Activated CD8-positive, alpha-beta memory T cell treated with anti-CD3 and anti-CD28 coated beads for 24 hours (primary cell): ENCODE measurements at places on chromosomes 1 and 21.

DNA sequence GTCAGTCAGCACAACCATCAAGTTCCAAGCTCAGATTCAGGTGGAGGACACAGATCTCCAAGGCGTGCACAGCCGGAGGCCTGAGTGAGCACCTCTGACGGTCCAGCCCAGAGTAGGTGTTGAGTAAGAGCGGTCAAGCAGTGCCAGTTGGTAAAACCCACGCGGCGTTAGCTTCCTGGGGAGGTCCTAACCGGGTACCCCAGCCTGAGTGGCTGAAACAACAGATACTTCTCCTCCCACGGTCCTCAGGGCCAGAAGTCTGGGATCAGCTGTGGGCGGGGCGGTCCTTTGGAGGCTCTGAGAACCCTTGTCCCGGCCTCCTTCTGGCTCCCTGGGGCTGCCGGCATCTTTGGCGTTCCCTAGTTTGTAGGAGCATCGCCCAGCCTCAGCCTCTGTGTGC, 94.4 kb downstream of the PRDM16 start:
- no peak for DNase-seq

DNA sequence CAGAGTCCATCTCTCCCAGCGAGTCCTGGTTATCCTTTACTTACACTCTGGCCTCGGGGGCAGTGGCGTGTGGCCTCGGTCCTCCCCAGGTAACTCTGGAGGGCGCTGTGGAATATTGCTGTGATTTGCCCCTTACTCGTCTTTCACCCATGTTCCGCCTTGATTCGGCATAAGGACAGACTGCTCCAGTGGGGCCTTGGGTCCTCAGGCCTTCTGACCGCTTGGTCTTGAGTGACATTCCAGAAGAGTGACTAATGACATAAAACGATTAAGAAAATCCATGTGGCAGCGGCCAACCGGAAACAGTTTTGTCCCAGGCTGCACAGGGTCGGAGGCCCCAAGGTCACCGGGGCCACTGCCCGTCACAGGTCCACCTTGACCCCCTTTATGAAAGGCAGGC, 11.0 kb downstream of the ICMT start:
- no peak for DNase-seq

DNA sequence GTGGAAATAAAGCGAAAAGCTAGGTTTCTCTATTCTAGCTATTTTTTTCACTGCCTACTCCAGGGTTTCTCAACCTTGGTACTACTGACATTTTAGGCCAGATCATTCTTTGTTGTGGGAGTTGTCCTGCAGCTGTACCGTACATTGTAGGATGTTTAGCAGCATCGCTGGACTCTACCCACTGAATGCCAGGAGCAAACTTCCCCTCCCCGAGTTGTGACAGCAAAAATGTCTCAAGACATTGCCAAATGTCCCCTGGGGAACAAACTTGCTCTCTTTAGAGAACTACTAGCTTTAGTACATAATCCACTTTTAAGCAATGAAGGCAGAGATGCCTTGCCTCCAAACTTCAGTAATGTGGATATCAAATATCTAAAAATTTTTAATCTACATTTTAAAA, 122.8 kb downstream of the PLPPR5 start:
- no peak for DNase-seq

DNA sequence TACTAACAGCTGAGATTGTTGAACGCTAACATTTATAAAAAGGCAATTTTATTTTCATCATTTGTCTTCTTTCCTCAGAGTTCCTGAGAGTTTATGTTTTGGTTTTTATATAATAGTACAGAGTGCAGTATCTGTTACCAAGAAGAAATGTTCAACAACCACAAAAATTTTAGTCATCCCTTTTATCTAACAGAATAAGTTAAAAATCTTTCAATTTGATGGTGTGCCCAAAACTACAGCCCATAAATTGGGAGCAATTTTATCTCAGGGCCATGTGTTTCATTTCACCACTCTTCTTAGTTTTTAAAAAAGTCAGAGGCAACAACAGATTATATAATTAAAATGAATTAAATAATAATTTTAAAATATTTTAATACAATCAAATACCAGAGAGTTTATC, 37.1 kb downstream of the NEXN start:
- DNase-seq = no peak

GRCh38 chr1:64171246-64171645, 32.2 kb upstream of the UBE2U start:
- DNase-seq = no peak

GRCh38 chr1:47722909-47723580, 274.1 kb downstream of the TRABD2B start:
- DNase-seq = no peak

GRCh38 chr1:167854184-167854583, 59.8 kb downstream of the ADCY10 start:
- no peak for DNase-seq

DNA sequence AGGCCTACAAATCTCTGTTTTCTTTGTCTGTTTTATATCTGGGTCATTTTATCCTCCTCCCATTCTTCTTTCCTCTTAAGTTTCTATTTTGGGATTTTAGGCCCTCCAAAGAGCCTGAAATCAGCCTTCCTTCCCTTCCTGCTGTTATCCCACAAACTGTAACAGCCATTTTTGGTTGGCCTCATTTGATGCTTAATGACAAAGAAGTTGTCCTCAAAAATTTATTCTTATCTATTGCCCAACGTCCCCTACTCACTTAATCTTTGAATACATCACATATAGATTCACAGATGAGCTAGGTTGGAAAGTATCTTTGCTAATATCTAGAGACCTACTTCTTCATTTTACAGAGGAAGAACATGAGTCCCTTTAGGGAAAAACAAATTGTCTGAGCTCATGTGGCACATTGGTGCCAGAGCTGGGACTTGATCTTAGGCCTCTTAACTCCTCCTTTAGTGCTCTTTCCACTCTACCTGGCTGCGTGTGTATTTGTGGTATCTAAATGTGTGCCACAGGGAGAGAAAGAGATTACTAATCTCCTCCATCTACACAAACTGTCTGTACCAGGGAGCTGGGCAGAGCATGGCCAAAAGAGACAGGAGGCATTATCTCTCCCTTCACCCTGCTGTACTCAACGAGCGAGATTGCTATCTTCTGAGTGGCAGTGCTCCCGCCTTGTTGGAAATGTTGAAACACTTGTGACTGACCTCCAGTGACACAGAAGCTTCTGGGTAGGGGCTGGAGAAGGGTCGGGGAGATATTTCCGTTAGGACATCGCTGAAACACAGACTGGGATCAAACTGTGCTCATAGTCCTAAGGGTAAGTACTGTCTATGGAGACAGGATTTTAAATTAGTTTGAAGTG, 30.1 kb downstream of the RHEX start:
- no peak for DNase-seq

GRCh38 chr1:245566952-245567351, 412.2 kb downstream of the KIF26B start:
- no peak for DNase-seq

DNA sequence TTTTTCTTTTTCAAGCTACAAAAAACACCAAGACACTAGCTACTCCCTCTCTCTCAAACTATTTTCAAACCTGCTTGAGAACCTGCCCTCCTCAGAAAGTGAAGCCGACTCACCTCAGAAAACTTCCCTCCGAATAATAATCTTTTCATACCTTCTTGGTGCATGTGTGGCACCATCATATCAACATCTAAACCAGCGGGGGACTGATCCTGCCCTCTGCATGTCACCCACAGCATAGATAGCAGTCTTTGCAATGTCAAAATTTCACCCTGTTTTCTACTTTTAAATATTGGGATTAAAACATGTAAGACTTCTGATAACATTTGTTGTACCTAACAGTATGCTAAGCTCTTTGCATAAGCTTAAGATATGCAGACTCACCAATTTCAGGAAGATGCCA, 1260.3 kb downstream of the PLA2G4A start:
- no peak for DNase-seq

DNA sequence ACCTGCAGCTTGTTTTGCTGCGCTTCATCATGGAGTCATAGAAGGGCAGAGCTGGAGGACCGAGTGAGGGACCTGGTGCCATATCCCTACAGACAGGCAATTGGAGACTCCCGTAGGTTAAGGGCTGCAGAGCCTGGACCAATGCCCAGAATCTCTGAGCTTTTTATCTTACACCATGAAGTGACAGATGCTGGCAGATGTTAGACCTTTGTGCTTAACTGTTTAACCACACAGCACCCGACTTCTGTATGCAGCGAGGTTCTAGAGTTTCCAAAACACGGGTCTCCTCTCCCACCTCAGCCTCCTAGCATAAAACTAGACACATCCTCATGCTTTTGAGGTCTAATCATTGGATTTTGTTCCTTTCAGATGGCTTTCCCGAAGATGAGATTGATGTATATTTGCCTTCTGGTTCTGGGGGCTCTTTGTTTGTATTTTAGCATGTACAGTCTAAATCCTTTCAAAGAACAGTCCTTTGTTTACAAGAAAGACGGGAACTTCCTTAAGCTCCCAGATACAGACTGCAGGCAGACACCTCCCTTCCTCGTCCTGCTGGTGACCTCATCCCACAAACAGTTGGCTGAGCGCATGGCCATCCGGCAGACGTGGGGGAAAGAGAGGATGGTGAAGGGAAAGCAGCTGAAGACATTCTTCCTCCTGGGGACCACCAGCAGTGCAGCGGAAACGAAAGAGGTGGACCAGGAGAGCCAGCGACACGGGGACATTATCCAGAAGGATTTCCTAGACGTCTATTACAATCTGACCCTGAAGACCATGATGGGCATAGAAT, 47.6 kb downstream of the B3GALT5 start:
- no peak for DNase-seq
